Fibroblast of skin of right biceps (primary cell): ENCODE measurements at places on chromosomes 4 and X.

- peak; percentile 10 for DNase-seq
Measured at GRCh38 chr4:182928061-182928460, 10.9 kb upstream of the DCTD start.

- DNase-seq = peak; percentile 15
Measured at GRCh38 chr4:71222661-71223060, 116.2 kb upstream of the SLC4A4 start.

- peak; percentile 39 for DNase-seq
Measured at GRCh38 chrX:41180194-41180908, 95.1 kb downstream of the USP9X start.

DNA sequence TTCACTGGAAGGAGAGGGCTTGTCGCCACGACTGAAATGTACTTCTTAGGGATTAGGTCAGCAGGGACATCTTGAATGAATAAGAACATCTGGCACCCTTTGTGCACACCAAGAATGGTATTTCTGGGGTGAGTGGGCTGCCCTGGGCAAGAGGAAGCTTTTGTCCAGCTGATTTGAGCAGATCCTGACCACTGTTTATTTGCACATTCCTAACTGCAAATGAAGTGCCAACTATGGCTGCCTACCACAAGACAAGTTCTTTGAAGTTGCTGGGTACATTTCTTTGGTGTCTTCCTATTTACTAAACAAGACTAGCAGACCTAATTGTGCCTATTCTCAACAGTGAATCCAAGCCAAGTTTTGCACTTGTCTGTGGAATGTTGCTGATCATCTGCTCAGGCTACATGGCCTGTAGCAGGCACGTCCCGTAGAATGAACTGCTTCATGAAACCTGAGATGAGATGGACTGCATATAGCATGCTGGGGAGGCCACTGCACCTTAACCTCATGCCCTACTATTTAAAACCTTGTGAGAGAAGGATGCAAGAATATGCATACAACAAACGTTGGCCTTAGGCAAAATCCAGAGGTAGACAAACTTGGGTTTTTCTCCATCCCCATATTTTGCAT is 45.0 kb downstream of the PIR start:
- DNase-seq = no peak

GRCh38 chr4:94359838-94360237 is 17.2 kb upstream of the HPGDS start:
- DNase-seq = no peak

GRCh38 chrX:40729598-40730584 is 5.5 kb downstream of the MED14 start:
- DNase-seq = no peak

GRCh38 chr4:54333657-54334056 is 104.6 kb downstream of the PDGFRA start:
- no peak for DNase-seq

DNA sequence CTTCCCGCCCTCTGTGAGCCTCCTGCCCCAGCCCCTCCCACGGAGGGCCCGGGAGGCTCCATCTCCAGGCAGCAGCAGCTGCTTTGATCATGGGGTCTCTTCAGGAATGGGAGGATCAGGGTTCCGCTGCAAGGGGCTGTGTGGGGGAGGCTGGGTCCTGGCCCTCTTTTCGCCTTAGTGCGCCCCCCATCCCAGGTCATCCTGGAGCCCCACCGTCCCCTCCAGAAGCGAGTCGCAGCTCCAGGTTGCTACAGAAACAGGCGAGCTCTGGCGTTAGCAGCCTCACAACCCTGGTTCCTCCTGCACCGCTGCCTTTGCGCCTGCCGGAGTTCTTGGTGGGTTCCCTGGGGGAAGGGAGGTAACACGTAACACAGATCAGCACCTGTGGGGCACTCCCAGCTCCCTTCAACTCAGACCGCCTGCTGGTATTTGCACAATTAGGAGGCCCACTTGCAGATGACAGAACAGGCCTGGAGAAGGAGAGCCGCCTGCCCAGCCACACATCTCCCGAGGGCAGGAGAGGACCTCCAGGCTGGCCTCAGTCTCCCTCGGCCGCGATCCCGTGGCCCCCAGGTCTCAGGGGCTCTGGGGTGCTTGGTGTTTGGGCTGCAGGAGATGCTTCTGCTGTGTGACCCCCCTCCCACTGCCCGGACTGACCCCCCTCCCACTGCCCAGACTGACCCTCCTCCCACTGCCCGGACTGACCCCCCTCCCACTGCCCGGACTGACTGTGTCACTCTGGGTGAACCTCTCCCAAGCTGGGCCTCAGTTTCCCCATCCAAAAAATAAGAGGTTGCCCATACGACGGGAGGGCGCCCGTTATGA is 64.2 kb upstream of the ADRA2C start:
- DNase-seq = no peak

DNA sequence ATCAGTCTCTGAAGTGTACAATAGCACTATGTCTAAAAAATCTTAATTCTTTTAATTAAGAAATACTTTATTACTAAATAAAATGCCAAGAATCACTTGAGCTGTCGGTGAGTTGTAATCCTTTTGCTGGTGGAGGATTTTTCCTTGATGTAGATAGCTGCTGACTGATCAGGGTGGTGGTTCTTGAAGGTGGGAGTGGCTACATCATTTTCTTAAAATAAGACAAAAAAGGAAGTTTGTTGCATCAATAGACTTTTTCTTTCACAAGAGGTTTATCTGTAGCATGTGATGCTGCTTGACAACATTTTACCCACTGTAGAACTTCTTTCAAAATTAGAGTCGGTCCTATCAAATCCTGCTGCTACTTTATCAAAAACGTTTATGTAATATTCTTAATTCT is 68.8 kb upstream of the ZC4H2 start:
- no peak for DNase-seq

- DNase-seq = no peak
Measured at GRCh38 chrX:124030520-124030919, 69.0 kb downstream of the STAG2 start.

DNA sequence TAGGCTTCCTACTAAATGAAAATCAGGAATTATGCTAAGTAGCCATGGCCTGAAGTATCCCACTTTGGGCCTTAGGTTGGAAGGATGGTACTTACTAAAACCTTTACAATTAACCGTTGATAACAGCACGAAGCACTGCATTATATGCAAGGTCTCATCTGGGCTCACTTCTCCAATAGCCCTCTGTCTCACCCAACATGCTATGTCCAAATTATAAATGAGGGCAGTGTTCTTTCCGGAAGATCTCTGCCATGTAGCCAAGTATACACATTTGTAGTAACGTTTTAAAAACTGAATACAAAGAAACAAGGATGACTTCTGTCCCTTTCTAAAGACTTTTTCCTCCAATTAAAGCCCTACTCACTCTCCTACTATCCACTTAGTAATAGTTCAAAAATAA is 51.6 kb downstream of the SCFD2 start:
- no peak for DNase-seq

- DNase-seq = peak; percentile 25
Measured at GRCh38 chr4:110589297-110589696, 33.6 kb downstream of the PITX2 start.

DNA sequence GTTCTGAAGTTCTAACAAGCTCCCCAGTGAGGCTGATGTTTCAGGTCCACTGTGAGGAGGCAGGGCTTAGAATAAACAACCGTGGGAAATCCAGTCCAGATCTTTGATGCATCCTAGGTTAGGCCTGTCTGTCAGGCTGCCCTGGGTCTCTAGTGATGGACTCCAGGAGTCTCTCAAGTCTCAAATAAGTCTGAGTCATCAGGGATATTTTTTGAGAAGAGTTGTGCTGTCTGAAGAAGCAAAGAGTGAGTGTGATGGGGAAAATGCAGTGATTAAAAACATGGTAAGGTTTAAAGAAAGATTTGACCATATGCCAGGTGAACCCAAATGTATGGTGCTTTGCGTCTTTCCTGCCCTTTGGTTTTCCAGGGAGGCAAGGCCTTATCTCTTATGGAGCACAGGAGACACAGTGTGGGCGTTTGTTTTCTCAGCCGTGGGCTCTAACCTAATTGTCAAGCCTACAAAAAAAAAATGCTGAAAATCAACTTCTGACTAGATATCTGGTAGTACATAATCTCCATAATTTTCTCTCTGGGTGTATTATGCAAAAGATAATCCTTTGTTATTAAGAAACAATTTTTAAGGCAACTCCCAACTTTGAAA is 100.7 kb downstream of the PTTG2 start:
- DNase-seq = peak; percentile 72

DNA sequence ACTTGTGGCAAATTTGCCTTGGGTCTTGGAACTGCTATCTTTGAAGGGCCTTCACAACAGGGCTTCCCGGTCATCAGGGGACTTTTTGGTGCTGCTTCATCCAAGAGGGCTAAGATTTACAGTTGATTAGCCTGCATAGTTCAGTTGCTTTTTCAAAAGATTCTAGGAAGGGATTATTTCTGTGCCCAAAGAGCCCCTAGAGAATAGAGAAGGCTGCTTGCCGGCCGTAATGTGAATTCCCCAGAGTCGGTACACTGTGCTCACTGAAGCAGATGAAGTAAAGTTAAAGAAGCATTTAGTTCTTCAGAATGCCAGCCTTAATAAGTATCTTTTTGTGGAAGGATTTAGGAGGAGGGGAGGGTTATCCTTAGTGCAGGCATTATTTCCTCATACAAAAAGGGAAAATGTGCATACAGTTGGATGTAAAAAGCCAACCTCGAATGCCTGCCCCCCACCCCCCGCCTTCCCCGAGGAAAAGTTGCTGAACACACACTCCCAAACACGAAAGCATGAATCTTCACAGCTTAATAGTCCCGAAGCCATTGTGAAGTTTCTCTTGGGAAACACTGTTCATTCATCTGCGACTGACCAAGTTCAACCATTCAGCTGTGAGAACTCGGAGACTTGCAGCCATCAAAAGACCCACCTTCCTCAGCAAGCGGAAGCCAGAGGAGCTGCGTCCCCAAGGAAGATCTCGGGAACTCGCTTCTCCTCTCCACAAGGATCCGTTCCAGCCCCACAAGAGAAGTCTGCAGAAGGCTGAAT is 47.6 kb downstream of the ANOS1 start:
- DNase-seq = no peak

DNA sequence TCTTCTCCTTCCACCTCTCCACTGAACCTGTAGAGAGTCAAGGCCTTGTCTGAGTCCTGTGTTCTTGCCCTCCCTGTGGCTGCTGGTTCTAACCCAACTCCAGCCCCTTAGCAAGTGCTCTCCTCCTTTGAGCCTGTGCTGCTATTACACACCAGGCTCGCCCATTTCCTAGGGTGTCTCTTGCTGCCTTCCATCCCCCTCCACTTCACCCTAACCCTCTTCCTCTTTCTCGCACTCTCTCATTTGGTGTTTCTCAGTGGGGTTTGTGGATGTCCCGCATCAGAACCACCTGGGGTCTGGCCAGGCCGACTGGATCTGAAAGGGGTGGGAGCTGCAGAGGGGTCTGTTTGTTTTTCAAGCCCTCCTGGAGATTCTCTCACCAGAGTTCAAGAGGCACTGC is 156.7 kb downstream of the SPRY1 start:
- DNase-seq = no peak

DNA sequence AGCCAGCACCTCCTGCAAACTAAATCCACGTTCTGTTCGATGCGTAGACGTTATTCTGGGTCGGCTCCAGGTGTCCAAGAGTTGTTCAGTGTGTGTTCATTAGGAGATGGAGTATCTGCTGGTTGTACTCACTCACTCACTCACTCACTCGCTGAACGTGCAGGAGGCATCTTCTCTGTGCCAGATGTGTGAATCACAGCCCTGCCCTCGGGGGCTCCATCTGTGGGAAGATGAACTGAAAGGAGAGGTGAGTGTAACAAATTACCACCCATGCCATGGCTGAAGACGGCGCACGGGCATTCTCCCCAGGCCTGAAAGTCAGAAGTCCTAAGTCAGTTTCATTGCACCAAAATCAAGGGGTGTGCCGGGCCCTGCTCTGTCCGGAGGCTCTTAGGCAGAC is 16.1 kb downstream of the NSG1 start:
- DNase-seq = no peak

- no peak for DNase-seq
Measured at GRCh38 chrX:54758114-54759055, 39.7 kb downstream of the ITIH6 start.

DNA sequence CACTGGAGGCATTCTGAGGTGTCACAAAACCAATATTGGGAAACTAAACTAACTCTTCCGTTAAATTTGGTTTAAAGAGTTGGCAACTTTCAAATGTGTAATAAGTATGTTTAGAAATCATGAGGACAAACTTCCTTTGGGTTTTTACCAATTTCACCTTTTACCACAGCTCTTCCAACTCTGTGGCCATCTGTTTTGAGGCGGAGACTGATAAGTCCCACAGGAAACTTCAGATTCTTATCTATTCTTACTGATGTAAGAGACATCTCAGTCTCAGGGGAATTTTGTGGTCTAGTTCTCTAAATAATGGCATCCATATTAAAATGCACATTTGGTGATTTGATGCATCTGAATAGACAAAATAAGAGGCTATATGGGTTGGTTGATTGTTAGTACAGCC is 229.2 kb upstream of the AFF2 start:
- no peak for DNase-seq

GRCh38 chrX:100731441-100732281 is at the start of gene SYTL4:
Gene SYTL4, minus strand, starts transcription at chrX:100732121. Its CDS starts 30,084 bp downstream, at chrX:100702037.
- DNase-seq = peak; percentile 11

DNA sequence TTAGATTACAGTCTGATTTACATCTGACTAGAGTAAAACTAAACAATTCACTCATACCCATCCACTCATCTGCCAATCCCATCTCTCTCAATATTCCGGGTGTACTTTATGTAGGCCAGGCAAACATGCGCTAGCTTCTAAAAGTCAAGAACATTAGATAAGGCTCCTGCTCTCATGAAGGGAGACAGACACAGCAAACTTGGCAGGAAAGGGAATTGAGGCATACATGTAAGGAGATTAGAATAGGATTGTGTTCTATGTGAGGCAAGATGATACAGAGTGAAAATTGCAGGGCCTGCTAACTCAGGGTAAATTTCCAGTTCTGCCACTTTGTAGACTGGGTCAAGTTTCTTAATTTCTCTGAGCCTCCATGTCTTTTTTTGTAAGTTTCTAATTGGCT is 135.8 kb downstream of the CDS1 start:
- DNase-seq = no peak

DNA sequence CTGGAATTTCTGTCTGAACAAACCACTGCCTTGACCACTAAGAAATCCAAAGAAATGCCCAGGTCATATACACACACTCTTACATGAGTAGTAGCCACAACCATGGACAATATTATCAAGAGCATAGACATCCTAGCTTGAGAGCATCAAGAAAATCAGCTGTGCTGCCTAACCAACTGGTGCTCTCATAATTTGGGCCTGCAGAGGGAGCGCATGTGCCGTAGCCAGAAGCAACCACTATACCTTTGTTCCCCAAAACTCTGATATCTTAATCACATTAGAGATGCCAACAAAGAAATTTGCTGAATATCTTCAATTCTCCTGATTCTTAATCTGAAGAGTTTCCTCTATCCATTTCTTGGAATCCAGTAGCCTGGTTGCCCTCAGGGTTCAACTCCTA is 163.6 kb downstream of the ZNF674 start:
- DNase-seq = peak; percentile 17

- DNase-seq = no peak
Measured at GRCh38 chrX:153463556-153463955, 6.8 kb downstream of the HAUS7 start.

DNA sequence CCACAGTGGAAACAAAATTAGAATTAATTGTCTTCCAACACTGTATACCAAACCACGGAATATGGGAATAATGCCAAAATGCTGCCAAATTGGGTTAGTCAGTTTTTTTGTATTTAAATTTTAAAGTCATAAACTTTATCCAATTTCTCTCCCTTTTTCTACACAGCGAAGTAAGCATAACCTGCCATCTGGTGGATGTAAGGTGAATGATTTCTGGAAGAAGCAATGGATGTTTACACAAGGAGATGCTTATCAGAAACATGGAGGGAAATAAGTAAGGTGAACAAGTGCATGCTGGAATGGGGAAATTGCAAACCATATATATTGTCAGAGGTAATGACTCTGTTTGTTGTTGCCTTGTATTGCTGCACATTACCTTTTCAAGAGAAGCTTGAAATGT is 691.9 kb downstream of the TECRL start:
- DNase-seq = peak; percentile 0
